ENCODE measurements at places on chromosomes 13 and 19.

GRCh38 chr19:18253716-18254115, 20.5 kb downstream of the IQCN start:
- DNase-seq: no peak

GRCh38 chr19:57667228-57667627, 1.5 kb upstream of the ZSCAN4 start:
- no peak for DNase-seq

DNA sequence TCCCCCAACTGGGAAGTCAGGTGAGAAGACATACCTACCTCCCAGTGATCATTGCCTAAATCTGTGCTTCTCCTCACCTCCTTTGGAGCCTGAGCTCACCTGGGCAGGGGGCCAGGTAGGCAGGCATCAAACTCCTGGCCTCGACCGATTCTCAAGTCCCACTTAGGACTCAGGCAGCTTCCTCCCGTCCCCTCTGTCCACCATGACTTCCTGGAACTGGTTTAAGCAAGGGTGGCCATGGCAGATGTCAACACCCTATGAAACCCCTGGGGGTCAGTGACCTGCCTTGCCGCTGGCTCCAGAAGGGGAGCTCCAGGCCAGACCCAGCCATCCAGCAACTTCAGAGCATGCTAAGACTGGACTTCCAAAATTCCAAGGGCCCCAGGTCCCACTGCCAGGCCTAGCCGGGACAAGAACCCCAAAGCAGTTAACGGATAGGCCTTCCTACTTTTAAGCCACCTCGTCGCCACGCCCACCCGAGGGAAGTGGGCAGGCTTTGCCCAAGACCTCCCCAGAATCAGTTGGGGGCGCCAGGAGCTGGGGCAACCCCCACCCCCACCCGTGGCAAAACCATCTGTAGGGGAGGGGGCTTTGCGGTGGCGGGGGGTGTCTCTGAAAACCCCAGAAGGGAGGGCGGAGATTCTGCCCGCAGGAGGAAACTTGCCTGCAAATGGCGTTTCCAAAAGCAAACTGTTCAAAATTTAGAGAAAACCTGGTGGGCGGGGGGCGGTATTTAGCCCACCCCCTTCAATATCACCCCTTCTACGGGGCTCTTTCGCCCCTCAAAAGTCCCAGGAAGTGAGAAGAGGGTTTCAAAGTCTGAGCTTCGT, 657 bp downstream of the PLIN3 start:
- peak; percentile 64 for DNase-seq

GRCh38 chr19:7652061-7652641, 15.2 kb downstream of the STXBP2 start:
- DNase-seq: peak; percentile 86

DNA sequence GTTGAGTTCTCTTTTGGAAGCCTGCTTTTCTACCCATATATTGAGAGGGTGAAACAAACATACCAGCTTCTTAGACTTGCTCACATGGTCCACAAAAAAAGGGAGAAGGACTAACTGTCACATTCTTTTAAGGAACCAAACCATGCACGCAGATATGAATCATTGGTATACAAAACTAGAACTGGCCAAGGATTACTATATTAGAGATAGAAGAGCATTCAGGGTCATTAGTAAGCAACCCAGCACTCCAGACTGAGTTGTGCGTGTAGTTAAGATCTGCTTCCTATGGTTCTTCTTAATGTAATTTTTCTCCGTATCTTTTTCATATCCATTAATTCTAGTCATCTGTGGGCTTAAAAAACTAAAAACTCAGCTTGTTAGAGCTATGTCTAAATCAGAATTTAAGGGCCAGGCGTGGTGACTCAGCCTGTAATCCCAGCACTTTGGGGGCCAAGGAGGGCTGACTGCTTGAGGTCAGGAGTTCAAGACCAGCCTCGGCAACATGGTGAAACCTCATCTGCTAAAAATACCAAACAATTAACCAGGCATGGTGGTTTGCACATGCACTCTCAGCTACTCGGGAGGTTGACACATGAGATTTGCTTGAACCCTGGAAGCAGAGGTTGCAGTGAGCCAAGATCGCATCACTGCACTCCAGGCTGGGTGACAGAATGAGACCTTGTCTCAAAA, 19.6 kb downstream of the ALG5 start:
- no peak for DNase-seq

DNA sequence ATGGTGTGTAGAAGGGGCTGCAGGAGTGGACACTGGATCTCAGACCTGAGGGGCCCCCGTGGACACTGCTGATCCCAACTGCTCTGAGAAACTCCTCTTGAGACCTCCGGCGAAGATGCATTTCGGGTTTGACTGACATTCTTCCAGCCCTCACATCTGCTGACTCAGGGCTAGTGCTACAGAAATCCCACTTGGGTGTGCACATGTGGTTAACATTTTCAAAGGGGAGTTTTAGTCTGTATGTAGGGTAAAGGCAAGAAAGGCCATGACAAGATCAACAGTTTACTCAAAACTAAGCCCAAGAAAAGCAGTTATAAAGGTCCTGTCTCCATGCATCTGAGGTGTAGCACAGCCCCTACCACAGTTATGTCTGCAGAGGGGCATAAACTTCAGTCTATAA, 31.2 kb downstream of the DLEU7 start:
- DNase-seq: no peak

DNA sequence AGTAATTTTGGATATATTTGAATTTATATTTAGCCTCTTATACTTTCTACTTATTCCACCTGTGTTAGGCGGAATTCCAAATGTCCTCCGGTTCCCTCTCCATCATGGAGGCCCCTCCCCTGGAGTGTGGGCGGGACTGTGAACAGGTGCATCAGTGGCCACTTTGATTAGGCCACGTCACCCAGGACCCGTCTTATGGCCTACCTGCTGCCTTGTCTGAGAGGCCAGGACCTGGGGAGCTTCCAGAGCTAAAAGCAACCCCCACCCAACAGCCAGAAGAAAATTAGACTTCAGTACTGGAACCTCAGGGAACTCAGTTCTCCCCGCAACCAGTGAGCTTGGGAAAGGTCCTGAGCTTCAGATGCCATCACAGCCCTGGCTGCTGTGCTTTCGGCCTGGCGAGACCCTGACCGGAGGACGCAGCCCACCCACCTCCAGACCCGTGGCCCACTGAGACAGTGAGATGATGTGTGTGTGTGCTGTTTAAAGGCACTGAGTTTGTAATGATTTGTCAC, 200.2 kb upstream of the SOX1 start:
- no peak for DNase-seq

GRCh38 chr19:7907122-7907521, 3.4 kb downstream of the MAP2K7 start:
- no peak for DNase-seq

DNA sequence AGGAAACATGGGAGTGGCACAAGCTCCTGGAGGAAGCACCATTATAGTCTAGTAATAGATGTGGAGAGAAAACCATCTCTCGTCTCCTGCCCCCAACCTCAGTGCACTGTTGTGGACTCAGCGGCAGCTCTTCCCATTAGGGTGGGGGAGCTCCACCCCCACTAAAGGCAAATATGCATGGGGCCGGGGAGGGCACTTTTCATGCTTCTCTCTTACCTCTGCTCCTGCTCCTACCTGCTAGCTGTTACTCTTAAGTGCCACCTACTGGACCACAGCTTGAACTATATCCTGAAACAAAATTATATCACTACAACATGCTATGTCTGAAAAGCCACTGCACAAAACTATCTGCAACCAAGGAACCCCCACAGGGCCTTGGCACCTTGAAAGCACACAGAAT, 112.6 kb upstream of the DACH1 start:
- DNase-seq: no peak

DNA sequence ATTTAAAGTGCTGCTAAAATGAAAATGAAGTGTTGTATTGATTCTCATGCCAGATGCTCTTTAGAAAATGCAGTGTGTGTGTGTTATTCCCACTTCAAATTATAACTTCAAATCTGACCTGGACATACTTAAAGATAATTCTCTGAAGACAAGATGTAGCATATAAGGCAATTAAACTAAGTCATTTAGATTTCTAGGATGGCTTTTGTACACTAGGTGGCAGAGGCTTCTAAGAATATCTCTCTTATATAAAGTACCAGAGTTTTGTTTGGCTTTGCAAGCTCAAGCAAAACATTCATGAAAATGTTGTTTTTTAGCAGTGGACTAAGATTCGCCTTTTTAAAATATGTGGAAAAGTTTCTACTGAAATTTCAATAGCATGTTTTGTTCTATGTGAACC, 407.2 kb downstream of the GPC5 start:
- DNase-seq: no peak

GRCh38 chr13:46569456-46569855, 16.5 kb downstream of the LRCH1 start:
- DNase-seq: no peak

- DNase-seq: no peak
These were observed 34.9 kb downstream of the RXFP2 start for GRCh38 chr13:31774186-31774750.

- DNase-seq: no peak
These were observed 11.1 kb downstream of the ZC3H13 start for GRCh38 chr13:46041419-46041839.

- DNase-seq: no peak
These were observed 76.0 kb downstream of the ZNF557 start for GRCh38 chr19:7145494-7145893.

DNA sequence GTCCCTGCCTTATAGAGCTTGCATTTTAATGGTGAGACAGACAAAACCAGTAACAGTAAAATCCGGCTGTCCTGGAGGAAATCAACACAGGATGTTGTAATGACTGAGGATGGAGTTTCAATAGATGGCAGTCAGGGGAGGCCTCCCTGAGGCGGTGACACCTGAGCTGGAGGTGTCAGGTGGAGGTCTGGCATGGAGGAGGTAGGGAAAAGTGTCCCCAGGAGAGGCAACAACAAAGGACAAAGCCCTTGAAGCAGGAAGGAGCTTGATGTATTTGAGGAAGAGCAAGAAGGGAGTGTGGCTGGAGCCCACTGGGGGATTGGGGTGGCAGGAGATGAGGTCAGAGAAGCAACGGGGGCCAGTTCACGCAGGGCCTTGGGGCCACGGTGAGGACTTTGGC, 7.8 kb downstream of the GRIN2D start:
- no peak for DNase-seq

- no peak for DNase-seq
These were observed 8.3 kb downstream of the UBAC2 start for GRCh38 chr13:99208845-99209527.
